ENCODE measurements at places on chromosomes 13 and 19.

- DNase-seq: no peak
These were observed 174.6 kb downstream of the COL4A1 start for GRCh38 chr13:110132225-110132982.

- peak; percentile 73 for DNase-seq
These were observed 4.2 kb downstream of the PSG2 start for GRCh38 chr19:43078311-43078710.

DNA sequence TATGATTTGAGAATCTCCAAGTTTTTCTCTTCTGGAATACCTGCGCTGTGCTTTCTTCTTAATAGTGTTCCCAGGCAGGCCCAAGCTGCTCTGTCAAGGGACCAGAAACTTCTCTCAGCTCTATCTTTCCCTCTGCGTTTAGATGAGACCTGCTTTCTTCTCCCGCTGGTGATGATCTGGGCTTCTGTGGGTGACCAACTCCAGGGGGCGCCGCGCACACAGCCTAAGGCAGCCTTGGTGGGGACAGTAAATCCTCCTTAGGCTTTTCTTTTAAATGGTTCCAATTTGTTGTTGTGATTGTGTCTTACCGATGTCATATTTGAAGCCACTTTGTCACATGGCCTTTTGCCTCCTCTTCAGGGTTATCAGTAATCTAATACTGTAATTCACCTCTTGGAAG, 439.4 kb upstream of the KLF12 start:
- DNase-seq: no peak

DNA sequence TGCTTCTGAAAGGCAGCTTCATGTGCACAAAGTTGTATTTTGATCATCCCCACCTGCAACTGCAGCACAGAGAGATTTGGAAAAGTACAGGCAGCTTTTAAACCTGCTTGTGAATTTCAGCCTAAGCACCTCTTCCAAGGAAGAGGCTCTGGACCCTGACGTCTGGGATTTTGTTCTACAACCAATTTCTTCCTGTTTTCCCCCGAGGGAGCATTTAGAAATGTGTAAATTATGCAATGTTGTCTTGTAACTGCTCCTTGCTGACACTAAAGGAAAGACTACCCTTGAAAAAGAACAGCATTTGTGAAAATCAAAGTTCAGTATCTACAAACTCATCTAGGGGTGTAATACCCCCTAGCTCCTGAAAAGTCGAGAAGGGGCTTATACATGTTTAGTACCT, 15.4 kb downstream of the MED26 start:
- DNase-seq: no peak

DNA sequence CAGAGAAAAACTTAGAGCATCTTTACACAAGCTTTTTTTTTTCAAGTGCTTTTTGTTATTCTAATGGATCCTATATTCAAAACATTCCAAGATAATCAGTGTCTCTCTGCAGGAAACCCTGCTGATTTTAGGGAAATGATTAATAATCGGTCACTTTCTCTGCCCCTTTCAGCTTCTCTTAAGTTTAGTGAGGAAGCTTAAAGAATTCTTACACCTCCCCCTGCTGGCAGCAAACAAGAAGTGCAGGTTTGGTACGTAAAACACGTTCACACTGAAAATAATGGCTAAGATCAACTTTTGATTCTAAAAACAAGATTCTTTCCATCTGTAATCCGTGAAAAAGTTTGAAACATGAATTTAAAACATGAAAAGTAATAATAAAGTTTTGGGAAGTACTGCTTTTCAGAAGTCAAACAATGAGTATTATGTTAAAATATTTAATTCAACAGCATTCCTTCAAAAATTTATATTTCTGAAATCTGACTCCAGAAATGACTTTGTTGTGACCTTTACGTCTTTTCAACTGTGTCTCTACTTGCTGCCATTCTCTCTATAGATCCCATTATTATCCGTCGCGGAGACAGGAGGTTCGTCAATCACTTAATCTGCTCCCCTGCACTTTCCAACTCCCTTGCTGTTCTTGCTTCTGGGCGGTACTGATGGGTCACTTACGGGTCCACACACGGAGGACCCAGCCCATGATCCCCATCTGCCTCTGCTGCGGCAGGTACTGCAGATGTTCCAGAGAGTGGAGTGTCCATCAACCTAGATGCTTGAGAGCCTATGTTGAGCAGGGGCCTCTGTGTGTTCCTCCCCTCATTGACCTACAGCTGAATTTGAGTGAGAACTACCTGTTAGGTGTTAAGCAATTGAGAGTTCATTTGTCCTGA, 203.1 kb upstream of the EDNRB start:
- peak; percentile 60 for DNase-seq

DNA sequence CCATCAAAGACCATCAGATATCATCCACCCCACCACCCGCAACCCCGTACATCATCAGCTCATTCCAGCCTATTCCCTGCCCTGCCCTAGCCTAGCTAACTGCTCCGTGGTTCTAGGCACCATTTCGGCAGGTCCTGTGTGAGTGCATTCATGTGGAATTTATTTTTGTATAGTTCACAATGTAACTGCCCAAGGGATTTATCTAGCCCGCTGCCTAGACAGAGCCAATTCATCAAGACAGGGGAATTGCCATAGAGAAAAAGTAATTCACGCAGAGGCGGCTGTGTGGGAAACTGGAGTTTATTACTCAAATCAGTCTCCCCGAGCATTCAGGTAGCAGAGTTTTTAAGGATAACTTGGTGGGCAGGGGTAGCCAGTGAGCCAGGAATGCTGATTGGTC, 109.2 kb upstream of the UBL3 start:
- no peak for DNase-seq

GRCh38 chr13:110314516-110315245, 7.6 kb downstream of the COL4A2 start:
- DNase-seq: no peak

GRCh38 chr19:28960986-28961705, 251.8 kb downstream of the UQCRFS1 start:
- DNase-seq: peak; percentile 73

DNA sequence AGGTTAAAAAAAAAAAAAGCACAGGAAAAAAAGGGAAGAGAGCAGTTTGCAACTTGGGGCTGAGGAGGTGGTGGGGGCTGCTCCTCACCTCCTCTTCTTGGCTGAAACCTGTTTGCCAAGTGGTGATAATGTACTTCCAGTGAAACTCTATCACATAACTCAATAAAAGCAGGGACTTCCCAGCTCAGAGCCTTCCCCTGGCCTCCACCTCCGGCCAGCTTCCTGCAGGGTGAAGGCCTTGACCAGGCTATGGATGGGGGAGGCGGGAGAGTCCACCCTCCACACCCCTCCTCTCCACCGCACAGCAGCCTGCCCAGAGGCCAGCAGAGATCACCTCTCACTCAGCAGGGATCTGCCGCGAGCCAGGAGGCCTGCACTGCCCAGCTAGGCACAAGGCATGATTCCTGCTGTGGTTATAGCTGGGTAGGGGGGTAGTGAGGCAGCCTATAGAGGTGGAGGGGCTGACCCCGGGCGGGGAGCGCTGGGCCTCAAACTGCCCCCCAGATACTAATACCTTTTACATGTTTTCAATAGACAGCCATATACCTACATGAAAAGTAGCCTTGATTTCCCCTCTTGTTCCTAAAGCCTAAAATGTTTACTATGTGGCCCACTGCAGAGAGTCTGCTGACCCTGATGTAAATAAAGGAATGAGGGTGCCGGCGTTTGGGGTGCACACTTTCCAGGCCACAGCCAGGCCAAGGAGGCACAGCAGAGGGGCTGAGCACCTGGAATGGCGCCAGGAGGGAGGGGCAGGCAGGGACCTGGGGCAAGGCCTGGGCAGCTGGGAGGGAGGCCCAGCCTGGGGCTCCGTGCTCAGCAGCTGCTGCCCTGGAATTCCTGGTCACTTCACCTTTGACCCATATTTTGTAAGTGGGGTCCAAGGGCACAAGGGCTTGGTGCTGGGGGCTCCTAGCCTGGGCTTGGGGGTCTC, 10.3 kb downstream of the ZNF787 start:
- no peak for DNase-seq

GRCh38 chr13:24834902-24835510, 71.0 kb downstream of the RNF17 start:
- no peak for DNase-seq

DNA sequence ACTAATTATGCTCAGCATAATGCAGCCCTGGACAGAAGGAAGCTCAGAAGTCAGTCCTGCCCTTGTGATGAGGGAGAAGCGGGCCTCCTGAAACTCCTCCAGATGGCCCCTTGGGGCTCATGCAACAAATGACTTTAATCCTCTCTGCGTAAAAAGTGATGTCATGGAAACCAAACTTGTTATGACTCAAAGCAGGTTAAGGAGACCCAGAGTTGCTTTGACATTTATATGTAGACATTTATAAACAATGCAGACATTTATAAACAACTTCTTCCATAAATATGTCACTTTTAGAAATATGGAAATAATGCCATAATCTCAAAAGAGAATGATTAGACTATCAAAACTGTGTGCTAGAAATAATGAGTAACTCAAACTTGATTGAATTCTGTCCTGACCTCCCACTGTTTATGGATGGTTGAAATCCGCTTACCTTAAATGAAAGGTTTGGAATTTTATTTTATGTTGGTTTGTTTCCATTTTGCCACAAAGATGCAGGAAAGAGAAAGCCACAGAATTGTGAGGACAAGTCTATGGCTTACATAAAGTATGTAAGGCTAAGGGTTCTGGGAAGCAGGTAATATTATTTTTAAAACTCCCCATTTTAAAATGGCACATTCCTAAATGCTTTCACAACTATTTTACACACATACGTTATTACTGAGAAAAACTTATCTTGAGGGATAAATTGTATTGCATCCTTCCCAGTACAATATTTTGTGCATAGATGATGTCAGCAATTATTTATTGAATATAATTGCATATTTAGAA, 73.7 kb downstream of the CYSLTR2 start:
- peak; percentile 7 for DNase-seq

DNA sequence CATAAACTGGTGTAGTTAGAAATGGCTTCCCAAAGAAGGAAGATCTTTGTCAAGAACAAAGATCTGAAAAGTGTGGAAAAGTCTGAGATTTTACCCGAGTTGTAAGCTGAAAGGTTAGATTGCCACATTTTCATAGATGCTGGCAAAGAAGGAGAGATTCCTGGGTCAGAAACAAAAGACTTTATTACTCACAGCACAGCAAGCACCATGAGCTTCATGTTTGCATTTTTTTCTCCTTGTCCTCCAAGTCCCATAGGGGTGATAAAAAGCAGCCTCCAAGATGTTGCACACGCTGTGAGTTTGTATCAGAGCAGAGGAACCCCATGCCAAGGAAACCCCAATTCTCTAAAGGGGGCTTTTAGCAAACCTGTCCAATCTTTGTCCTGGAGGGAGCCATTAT, 29.3 kb downstream of the MZT1 start:
- no peak for DNase-seq

- DNase-seq: peak; percentile 38
These were observed 2.3 kb downstream of the ZNF714 start for GRCh38 chr19:21084343-21084742.

DNA sequence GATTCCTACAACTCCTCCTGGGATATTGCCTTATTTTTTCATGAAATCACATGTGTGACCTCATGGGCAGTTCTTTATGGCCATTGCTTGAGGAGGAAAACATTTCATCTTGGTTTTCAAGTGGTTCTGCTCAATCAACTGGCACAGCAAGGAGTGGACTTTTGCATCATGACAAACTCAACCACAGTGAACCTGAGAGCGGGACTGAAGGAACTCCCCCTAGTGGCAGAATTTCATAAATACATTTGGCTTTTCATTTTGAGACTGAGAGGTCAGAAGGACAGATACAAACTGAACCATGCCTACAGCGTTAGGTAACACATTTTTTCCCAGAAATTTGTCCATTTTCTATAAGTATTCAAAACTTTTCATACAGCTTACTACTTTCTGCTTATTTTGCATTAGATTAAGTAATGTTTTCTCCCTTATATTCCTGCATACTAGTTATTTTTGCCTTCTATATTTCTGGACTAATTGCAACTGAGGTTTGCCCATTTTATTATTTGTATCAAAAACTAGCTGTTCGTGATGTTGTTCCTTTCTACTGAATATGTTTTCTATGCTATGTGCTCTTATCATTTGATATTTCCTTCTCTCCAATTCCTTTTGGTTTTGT, 13.4 kb upstream of the SIGLEC12 start:
- DNase-seq: peak; percentile 45

DNA sequence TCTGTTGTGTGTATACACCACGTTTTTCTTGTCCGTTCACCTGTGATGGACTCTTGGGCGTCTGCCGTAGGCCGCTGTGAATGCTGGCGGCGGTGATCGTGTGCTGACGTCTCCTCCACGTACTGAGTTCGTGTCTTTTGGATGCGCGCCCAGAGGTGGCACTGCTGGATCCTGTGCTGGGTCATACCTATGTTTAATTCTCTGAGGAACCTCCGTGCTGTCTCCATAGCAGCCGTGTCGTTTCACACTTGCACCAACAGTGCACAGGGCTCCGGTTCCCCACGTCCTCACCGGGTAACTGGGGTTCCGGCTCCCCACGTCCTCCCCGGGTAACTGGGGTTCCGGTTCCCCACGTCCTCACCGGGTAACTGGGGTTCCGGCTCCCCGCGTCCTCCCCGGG, 56.2 kb downstream of the ATP11A start:
- no peak for DNase-seq

- no peak for DNase-seq
These were observed at the start of gene TINCR for GRCh38 chr19:5567360-5567969. TINCR (minus strand) TSS chr19:5567953.

DNA sequence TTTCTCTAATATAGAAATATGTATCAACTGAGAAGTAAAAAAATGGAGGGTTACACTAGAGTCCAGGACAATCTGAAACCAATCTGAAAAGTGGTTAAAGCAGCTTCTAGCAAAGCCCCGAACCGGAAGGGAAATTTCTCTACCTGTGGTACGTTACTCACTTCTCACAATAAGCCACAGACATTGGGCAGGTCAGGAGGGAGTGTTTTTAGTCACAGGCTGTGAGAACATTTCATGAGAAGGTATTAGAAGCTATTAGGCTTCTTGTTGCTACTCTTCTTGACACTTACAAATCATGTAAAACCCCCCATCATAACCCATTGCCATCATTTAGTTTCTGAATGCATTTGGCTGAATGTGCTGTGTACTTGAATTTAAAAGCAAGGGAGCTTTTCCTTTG, 120.9 kb downstream of the NUFIP1 start:
- DNase-seq: no peak

GRCh38 chr19:2554856-2555255, 78.9 kb downstream of the GADD45B start:
- DNase-seq: peak; percentile 32

- no peak for DNase-seq
These were observed 65.7 kb downstream of the CEBPG start for GRCh38 chr19:33438987-33439781.

GRCh38 chr19:33868788-33869412, 72.2 kb downstream of the KCTD15 start:
- DNase-seq: peak; percentile 26

Measured in fibroblast of skin of abdomen (primary cell).